ENCODE measurements at places on chromosomes 11 and 22.

DNA sequence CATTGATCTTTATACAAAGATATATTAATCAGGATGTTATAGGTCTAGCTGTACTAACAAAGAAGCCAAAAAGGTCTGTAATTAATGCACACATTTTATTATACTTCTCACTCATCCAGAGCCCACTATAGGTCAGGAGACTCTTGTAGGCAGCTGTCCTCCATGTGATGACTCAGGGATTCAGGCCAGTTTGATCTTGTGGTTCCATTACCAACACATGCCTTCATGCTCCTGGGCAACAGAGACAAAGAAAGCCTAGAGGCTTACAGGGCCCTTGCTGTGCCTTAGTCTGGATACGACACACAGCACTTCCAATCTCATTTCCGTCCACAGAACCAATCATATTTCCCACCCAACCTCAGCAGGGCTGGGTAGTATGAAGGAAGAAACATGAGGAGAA is 150.3 kb upstream of the NCAM1 start:
- no peak for DNase-seq

- DNase-seq = no peak
Measured at GRCh38 chr11:130055617-130056016, 14.1 kb upstream of the APLP2 start.

- no peak for DNase-seq
Measured at GRCh38 chr11:62505440-62506091, 41.0 kb downstream of the AHNAK start.

- DNase-seq = no peak
Measured at GRCh38 chr11:83047515-83048225, 24.0 kb downstream of the RAB30 start.

DNA sequence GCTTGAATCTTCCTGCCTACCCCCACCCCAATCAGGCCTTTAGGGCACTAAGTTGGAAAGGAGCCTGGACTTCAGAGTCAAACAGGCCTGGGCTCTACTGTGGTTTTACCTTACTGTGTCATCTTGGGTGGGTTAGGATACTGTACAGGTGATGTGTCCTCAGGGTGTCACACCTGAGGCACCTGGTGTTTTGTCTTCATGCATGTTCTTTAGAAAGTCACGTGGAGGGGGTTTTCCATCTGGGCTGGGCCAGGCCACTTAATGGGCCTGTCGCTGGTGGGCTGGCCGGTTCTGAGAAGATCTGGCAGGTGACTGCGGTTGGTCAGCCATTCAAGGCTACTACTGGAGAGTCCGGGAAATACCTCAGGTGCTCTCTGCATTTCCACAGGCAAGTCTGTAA is 92.6 kb downstream of the SWAP70 start:
- DNase-seq = no peak

GRCh38 chr22:45312856-45313255 is 3.1 kb downstream of the FAM118A start:
- no peak for DNase-seq

DNA sequence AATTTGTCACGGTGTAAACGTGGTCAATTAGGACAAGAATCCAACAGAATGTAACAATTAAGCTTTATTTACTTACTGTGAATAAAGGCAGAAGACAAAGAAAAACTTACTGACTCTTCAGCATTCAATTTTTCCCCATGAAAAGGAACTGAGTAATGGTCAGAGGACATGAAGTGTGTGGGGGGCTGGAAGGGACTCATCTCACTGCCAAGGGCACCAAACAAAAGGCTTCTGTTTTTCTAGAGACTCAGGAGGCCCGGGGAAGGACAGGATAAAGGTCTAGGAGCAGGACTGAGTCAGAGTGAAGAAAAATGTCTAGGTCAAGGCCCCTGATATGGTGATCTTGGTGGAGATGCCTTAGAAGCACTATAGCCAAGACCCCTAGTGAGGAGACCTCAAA is 564.2 kb upstream of the ANO5 start:
- DNase-seq = no peak

GRCh38 chr22:40289991-40290459 is 56.3 kb upstream of the ADSL start:
- peak; percentile 37 for DNase-seq

DNA sequence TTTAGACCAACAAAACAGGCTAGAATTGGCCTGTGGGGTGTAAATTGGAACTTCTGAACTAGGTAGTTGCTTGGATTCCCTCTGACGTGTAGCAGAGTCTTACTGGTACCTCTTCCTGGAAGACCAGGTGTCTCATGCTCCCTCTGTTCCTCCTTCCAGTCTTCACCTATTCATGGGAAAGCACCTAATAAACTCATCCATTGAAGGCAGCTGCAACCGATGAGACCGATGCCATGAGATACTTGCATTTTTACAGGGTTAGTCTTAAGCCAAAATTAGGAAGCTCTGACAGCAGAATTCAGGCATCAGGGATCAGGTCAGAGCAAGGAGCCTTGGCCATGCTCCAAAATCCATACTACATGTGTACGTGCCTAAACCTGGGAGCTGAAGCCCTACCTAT is 13.2 kb upstream of the HEPHL1 start:
- no peak for DNase-seq

DNA sequence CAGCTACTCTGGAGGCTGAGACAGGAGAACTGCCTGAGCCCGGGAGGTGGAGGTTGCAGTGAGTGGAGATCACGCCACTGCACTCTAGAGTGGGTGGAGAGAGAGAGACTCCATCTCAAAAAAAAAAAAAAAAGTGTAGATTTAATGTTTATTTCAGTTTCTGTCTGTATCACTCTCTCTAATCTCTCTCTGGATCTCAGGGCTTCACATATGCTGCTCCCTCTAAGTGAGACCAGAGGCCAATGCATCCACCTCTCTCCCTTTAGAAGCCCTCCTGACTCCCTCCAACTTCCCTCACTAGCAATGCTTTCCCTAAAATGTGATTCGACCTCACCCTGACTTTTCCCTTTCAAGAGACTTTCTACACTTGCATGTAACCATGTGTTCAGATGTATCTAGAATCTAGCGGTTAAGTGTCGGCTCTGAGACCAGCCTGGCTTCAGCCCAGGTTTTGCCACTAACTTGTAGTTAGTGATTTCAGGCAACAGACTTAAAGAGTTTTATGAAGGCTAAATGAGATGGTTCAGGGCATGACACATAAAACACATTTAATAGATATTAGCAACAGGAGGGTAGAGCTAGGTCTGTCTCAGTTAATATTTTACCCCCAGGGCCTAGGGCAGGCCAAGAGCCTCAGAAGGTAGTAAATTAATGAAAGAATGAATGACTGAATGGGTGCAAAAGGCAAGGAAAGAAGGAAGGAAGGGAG is 364.3 kb downstream of the LARGE1 start:
- no peak for DNase-seq

GRCh38 chr11:75024068-75024449 is 35.3 kb downstream of the NEU3 start:
- DNase-seq = no peak

- DNase-seq = no peak
Measured at GRCh38 chr11:12497431-12497830, 120.1 kb downstream of the PARVA start.

DNA sequence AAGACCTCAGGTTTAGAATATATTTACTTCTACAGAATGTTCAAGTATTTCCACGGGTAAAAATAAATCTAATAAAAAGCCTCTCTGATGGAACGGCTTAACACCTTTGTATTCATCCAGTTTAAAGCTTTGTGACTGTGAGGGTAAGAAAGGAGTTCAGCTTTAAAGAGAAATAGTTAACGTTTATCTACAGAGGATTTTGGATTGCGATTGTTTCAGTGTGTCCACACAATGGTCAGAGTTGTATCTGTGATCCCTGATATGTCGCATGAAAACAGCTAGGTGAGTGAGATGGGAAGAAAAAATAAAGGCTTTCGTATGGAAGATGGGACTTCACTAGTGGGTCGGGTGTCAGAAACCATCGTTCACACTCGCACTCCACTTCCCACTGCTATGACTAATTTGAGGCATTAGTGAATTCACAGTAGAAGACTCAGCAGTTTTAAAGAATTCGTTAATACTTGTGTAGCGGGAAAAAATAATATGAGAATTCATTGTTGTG is 1.6 kb downstream of the APLP2 start:
- DNase-seq = no peak

DNA sequence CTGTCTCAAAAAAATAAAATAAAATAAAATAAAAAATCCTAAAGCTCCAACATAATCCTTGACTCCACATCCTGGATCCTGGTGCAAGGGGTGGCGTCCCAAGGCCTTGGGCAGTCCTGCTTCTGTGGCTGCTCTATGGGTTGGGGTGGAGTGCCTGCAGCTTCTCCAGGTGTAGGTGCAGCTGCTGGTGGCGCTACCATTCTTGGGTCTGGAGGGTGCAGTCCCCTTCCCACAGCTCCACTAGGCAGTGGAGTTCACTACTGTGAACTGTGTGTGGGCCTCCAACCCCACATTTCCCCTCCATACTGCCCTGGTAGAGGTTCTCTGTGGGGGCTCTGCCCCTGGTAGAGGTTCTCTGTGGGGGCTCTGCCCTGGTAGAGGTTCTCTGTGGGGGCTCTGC is 6.9 kb upstream of the TBC1D22A start:
- DNase-seq = no peak

DNA sequence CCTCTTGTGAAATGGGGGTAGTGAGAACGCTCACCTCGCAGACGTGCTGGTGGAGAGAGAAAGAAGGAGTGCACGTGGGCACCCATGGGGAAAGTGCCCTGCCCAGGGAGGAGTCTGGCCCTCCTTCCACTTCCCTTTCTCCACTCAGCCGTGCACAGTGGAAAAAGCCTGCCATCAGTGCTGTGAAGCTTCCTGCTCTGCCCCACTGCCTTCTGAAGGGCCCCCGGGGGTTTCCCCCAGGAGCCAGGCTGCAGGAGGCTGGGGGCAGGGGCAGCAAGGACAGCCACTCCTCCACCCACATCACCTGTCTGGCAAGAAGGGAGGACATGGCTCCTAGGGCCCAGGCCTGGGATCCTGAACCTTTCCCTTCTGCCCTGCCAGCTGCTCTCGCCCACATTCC is 7.6 kb downstream of the TP53I11 start:
- no peak for DNase-seq

- no peak for DNase-seq
Measured at GRCh38 chr11:22634897-22635629, 9.4 kb upstream of the FANCF start.

DNA sequence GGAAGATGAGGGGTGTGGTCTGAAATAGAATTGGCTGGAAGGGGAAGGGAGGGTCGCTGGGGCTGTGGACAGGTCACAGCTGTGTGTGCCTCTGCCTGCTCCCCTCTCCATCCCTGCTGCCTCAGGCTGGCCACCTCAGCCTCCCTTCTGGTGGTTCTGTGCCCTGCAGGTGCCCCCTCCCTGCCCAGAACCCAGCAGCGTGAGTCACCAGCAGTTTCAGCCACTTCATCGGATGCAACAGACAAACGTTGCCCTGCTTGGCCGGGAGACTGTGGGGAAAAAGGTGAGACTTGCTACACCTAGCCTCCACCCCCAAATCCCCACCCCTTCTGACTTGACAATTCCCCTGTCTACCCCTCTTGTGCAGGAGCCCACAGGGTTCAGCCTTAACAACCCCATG is 21.8 kb upstream of the LRRC10B start:
- DNase-seq = no peak

GRCh38 chr11:127675581-127675980 is 675.0 kb upstream of the KIRREL3 start:
- DNase-seq = no peak

GRCh38 chr22:39475902-39476301 is 19.1 kb downstream of the MGAT3 start:
- DNase-seq = no peak

DNA sequence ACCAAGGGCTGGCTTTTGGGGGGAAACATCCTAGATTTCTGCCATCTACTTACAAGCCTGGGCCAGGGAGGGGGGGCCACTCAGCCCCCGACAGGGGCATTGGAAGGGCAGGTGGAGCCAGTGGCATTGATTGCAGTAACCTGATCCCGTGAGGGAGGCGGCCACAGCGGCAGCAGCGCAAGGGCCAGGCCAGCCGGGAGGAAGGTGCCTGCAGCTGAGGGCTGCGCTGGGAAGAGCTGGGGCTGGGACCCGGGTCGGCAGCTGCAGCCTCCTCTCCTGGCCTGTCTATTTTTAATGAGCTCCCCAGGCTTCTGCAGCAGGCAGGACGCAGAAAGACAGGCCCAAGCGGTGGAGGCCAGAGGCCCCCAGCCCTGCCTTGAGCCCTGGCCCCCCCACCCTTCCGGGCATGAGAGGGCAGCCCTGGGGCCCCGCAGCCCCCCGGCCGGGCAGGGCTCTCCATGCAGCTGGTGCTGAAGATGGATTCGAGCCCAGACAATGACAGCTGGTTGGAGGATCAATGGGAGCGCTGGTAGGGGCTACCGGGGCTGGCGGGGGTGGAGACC is 10.6 kb downstream of the FREY1 start:
- DNase-seq = no peak

GRCh38 chr11:66480117-66480938 is at the start of gene DPP3:
Gene DPP3 (plus strand): TSS chr11:66480434. CDS start chr11:66482201, 1,767 bp downstream.
- peak; percentile 89 for DNase-seq

- no peak for DNase-seq
Measured at GRCh38 chr11:1988667-1989317, 8.8 kb downstream of the H19 start.

- no peak for DNase-seq
Measured at GRCh38 chr22:37639771-37640590, 512 bp downstream of the SH3BP1 start.

GRCh38 chr11:99683933-99684332 is 663.2 kb downstream of the CNTN5 start:
- no peak for DNase-seq

DNA sequence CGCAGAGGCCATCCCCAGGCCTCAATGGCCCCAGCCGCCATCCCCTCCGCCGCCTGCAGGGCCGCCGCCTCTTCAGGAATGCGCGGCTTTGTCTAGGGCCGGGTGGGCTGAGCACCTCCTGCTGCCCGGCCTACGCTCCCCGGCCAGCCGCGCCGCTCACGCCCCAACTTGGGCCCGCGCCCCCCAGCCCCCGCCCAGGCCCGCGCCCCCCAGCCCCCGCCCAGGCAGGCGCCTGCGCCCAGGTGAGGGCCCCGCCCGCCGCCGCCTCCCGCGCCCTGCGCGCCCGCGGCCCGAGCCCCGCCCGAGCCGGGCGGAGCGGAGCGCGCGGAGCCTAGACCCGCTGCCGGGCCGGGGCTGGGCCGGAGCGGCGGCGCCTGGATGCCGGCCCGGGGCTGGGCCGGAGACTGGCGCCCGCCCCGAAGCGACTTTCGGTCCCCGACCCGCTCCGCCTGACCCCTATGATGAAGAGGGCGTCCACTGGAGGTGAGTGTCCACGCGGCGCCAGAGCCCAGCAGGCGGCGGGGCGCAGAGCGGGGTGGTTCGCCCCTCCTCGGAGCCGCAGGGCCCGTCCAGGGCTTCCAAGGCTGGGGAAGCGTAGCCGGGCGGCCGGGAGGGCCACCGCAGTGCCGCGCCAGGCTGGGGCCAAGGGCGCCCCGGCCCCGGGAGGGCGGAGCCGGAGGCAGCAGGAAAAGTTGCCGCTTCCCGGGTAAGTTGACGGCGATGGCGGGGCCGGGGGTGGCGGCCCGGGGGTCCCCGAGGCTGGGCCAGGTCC is 34.3 kb upstream of the PRODH start:
- DNase-seq = no peak
